ENCODE measurements at places on chromosomes 7 and 10.

DNA sequence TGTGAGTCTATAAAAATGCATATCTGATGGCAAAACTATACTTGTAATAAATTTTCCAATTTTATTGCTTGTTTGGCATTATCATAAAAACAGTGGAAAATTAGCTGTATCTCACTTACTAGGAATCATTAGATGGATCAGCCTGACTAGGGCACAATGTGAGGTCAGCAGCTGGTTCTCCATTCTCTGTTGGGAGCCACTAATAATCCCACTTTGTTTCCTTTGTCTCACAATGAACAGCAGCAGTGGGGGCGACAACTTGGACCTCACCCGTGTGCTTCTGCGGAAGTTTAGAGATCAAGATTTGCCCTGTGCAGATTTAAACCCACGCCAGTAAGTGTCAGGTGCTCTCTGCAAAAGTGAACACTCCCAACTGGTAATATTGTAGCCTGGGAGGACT is 295.5 kb downstream of the ABCA13 start:
- no peak for DNase-seq

DNA sequence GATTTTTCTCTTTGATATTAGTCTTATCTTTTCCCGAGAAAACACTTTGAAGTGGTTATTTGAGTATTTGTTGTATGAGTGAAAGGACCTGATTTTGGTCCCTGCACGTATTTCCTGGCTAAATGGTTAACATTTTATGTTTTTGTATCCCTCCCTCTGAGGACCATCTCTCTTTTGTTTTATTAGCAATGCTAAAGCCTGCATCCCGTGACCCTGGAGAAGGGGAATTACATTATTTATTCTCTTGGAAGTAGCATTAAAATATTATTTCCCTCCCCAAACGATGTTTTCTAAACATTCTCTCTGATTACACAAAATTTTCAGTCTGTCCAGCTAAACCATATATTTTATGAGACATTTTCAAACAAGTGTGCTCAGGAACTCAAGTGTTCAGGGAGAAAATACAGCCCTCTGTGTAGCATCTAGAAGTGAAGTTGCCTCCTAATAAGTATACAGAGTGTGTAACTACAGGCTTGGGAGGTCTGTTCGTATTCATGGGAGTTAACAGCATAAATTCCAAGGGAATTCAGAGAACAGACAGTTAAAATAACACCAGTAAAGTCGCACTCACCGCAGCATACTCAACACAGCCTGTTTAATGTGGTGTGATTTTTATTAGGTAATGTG is 163.8 kb upstream of the NPVF start:
- DNase-seq = no peak

GRCh38 chr7:134792968-134793367 is 13.5 kb downstream of the CALD1 start:
- DNase-seq = no peak

DNA sequence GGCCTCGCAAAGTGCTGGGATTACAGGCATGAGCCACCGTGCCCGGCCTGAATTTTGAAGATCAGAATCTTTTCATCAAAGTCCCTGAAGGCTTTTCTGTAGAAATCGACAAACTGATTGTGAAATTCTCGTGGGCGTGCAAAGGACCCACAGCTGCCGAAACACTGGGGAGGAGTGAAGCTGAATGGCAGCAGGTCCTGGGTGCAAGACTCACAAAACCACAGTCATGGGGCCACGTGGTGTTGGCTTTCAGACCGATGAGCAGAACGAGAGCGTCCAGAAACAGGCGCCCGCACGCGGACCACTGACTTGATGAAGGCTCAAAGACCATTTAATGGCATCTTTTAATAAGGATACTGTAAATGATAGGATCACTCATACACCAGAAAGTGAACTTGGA is 24.7 kb upstream of the PRKAR1B start:
- no peak for DNase-seq

- DNase-seq = no peak
Measured at GRCh38 chr7:2845034-2845592, 1.0 kb upstream of the GNA12 start.
